ENCODE measurements at places on chromosomes 11 and 22.
A peak's percentile ranks its signal among the peaks of the same experiment; 100 is the strongest.

DNA sequence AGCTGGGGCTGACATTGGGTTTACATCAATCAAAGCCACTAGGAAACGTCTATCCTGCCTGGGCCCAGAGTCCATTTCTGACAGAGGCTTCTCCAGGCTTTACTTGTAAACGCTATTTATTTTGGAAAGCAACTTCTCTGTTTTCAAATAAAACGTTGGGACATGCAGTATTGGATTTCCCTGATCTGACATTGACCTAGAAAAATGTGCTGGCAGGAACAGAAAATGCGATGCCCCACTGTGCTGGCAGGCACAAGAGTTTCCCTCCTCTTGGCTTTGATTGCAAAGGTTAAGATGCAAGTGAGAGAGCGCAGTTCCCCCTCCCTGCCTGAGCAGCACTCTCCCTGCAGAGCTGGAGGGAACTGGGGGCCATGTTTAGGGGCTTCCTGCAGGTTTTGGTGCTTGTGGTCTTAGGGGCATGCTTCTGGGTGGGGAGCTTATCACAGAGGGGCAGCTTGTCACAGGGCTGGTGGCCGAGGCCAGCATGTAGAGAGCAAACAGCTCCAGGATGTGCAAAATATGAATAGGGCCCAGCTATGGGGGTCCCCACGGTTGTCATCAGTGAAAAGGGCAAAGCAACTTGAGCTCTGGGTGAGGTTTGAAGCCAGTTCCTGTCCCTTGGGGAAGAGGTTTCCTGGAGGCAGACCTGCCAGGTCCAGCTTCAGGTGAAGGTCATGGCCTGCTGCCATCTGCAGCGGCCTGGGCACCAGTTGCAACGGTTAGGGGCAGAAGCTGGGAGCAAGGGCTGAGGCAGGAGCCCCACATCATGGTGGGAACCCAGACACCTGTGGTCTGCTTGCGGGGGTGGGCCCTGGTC lies 42.3 kb upstream of the DKK3 start:
- DNase-seq, result no peak

- DNase-seq, result no peak
Observed at GRCh38 chr11:94557992-94558391, 9.2 kb upstream of the PIWIL4 start.

DNA sequence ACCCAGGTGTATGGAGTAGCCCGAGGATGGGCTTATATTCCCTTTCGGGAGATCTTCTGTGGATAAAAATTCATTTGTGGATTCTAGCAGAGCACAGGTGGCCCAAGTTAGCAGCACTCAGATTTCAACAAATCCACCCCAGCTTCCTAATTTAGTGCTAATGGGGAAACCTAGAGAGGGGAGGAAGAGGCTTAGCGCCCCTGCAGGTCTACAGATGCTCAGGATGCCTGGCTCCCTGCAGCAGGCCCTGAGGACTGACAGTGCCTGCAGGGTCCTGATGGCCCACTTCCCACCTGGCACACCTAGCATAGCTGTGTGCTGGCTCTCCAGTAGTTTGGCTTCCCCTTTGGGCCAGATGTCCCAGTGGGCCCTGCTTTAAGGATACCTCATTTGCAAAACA lies 6.5 kb downstream of the DGAT2 start:
- DNase-seq, result no peak

DNA sequence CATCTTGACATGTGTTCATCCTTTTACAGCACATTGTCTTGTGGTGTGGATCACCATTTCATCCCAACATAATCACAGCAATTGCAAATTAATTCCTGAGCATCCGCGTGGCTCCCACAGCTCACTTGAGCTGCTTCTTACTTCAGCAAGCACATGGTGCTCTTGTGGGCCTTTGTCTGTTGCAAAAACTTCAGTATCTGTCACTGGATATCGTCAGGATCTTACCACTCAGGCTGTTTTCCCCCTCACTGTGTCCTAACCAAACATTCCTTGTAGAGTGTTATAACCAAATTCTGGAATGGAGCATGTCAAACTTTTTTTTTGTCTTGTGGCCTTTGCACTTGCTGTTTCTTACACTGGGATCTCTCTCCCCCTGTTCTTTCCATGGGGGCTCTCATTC lies 683.1 kb upstream of the ARHGAP42 start:
- no peak for DNase-seq

DNA sequence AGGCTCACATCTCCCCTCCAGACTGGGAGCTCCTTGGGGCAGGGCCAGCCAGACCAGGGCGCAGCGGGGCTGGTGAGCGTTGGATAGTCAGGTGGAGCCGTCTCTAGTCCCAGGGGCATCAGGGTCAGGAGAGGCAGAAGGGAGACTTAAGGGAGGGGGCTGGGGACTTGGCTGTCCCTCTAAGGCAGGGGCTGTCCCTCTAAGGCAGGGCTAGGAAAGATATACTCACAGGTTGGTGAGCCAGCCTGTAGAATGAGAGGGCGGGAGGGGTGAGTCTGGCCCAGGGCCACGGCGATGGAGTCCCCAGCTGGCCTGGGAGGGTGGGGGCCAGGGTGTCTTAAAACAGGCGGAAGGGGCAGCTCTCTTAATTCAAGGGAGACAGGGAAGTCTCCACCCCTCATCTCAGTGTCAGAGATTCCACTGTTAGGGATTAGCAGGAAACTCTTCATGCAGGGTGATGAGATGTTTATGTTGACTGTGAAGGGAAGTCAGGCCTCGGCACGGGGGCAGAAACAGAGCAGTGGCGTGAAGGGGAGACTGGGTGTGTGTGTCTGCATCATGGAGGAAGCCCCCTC lies 11.3 kb downstream of the P2RY2 start:
- DNase-seq, result no peak

DNA sequence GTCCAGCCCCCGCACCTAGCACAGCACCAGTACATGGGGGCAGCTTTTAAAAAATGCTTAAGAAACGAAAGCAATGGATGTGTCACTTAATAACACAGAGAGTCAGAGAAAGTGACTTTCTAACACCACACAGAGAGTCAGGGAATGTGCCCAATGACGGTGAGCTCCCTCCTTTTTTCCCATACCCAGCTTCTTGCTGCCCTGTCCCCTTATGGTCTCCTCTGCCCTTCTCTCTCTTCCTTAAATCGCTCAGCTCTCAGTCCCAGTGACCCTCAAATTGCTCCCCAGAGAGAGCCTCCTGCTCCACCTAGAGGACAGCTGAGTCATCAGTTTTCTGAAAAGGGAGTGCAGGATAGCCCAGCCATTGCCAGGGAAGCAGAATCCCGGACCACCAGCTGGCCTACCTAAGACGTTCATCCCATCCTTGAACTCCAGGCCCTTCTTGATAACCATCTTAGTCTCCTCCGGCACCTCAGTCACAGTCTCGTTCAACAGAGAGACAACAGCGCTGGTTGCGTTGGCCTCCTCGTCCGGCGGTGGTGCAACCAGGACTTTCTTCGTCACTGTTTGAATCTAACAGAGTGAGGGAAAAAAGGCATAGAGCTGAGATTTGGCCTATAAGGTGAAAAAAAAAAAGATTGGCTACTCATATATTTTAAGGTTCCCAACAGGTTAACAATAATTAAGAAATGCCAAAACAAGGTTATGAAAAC lies 113.5 kb downstream of the SLC1A2 start:
- DNase-seq, result peak; percentile 61

DNA sequence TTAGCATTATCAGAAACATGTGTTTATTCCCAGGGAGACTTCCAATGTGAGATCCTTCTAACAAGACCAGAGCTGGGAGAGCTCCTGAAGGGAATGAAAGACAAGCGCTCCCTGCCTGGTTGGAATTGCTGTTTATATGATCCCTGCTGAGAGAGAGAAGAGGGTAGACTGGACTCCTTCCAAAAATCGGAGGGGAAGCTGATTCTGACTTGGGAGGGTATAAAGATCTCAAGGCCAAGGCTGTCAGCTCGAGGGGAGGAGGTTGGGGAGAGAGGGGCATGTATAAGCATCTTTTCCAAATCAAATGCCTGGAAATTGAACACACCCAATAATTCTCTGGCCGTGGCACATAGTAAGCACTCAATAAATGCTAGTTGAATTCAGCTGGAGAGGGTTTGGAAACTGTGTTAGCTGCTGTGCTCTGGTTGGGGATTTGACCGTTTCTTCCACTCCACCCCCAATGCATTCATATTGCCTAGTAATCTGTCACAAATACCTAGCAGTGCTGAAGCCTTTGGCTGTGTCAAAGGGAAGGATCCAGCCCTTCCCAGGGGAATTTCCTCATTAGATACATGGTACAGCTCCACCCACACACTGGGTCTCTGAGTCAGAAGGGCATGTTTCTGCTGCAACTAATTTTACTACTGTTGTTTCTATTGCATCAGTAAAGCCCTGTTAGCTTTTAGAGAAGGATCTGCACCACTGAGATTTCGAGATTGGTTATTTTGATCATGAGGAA lies 61.5 kb downstream of the CACNG2 start:
- no peak for DNase-seq

- no peak for DNase-seq
Observed at GRCh38 chr11:95076416-95076815, 9.7 kb downstream of the SRSF8 start.

DNA sequence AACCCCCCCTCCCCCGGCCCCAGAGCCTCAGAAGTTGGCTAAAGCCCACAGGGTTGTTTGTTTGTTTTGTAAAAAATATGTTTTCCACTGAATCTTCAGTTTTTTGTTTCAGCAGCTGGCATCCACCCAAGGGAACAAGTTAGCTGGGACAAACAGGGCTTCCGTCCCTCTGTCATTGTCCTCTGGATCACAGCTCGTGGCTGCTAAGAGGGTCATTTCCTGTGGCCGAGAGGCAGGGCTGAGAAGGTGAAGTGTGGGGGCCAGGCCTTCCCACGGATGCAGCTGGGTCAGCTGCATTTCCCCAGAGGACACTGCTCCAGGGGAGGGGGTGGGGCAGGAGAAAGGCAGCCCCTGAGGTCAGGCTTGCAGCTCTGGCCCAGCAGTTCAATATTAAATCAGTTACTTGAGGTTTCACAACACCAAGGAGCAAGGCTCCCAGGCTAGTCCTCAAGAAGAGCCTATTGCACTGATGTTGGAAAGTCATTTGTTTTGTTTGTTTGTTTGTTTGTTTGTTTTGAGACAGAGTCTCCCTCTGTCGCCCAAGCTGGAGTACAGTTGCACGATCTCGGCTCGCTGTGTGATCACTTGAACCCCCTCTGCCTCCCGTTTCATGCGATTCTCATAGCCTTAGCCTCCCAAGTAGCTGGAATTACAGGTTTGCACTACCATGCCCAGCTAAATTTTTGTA lies 34.4 kb upstream of the SMTN start:
- DNase-seq, result peak; percentile 71

- DNase-seq, result peak; percentile 48
Observed at GRCh38 chr11:45332276-45332934, 46.3 kb upstream of the SYT13 start.

GRCh38 chr22:50446708-50447575 lies 27.9 kb downstream of the SBF1 start:
- DNase-seq, result no peak

DNA sequence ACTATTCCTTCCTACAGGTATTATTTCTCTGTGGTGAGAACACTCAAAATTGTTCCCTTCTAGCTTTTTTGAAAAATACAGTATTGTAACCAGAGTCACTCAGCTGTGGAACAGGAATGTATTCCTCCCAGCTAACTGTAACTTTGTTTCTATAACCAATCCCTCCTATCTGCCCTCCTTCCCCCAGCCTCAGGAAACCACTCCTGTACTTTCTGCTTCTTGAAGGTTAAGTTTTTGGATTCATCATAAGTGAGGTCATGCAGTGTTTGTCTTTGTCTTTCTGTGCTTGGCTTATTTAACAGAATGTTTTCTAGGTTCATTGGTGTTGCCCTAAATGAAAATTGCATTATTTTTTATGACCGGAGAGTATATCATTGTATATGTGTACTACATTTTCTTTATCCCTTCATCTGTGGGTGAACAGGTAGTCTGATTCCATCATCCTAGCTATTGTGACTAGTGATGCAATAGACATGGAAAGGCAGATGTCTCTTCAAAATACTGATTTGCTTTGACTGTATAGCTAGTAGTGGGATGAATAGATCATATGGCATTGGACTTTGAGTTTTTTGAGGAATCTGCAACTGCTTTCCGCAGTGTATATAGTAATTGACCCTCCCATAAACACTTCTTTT lies 112.9 kb upstream of the GRK3 start:
- no peak for DNase-seq

DNA sequence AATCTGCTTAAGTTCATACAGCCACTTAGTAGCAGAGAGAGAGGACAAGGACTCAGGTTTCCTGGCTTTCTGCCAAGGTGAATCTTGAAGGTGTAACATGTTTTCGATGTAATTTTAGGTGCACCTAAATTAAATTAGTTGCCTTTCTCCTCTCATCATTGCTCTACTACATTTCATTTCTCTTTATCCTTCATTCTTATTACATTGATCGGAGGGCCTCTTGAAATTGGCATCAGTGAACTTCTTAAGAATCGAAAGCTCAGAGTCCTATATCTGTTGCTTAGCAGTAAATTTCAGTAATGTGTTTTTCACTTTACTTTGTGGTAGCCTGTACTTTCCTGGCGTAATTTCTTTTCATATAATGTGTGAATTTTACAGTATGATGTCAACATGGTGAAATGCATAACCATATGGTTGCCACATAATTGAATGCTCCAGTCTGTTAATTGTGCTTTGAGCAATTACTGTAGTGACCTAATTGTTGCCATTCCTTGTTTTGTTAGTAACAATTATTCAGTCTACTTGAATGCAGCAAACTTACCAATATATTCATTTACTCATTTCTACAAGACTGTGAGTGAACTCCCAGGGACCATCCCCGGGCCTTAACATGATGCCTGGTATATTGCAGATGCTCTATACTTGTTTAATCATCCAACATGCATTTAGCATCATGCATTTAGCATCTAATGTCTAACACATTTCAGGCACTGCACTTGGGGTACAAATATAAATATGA lies 138.1 kb downstream of the MAML2 start:
- peak; percentile 41 for DNase-seq

GRCh38 chr11:114929351-114930000 lies 251.1 kb downstream of the NXPE2 start:
- no peak for DNase-seq

DNA sequence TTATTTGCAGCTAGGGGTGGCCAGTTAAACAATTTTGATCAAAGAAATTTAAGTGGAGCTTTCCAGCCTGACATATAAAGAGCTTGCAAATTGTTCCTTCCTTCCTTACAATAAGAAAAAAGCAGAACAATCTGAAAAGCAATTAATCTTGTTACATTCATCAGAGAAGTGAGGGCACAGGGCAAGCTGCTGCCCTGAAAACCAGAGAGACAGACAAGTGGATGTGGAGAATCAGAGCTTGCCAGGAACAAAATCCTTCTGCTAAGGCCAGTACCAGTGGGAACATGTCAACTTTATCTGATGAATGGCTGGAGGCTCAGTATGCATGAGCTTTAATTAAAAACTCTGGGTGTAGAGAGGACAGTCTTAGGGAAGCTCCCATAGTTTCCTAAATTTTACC lies 8.8 kb downstream of the CCDC179 start:
- DNase-seq, result no peak

GRCh38 chr11:79510960-79511359 lies 70.1 kb upstream of the TENM4 start:
- DNase-seq, result no peak

Data from spinal cord (tissue), 10 donors.